ENCODE measurements at places on chromosomes 12 and 14. TPM values are rescaled to one million over a fixed set of nuclear protein-coding genes. Genes with fewer than 3 reads are reported as not detected.

- no peaks in the 10 kb centered on the region for H3K27me3 ChIP-seq
- no peaks in the 10 kb centered on the region for H3K4me1 ChIP-seq
- no peaks in the 10 kb centered on the region for H3K36me3 ChIP-seq
- DNase-seq, result no peak
These were observed 164.2 kb upstream of the CLEC14A start for GRCh38 chr14:38420048-38420447.

- H3K4me1 ChIP-seq, result no peaks in the 10 kb centered on the region
- peaks cover 37% of the 10 kb centered on the region for H3K36me3 ChIP-seq
- no peaks in the 10 kb centered on the region for H3K27me3 ChIP-seq
- no peak overlapping the region for H3K4me3 ChIP-seq
- H3K27ac ChIP-seq, result no peak overlapping the region
These were observed 60.9 kb downstream of the NUBPL start for GRCh38 chr14:31622060-31622459.

DNA sequence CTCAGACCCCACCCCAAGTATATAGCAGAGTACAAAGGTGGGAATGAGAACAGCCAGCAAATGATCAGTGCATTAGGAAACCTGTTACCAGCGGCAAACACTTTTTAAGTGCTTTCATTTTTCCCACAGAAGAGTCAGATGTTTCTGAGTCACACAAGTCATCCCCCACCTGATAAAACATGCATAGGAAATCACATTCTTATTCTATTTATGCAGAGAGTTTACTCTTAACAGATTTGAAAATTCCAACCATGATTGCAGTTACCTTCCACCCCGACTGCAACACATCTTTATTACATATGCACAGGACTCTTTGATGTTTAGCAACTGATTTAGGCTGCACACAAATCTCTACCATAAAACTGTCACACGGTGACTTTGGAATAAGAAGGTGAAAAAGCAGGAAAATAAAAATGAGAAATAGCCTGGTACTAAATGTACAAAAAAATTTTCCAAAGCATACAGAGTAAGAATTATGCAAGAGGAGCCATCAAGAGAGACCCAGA is 236.4 kb downstream of the PAWR start:
- H3K4me3 ChIP-seq, result no peak overlapping the region
- H3K4me1 ChIP-seq, result peaks cover 13% of the 10 kb centered on the region
- DNase-seq, result no peak
- H3K27ac ChIP-seq, result no peak overlapping the region
- no peaks in the 10 kb centered on the region for H3K36me3 ChIP-seq

DNA sequence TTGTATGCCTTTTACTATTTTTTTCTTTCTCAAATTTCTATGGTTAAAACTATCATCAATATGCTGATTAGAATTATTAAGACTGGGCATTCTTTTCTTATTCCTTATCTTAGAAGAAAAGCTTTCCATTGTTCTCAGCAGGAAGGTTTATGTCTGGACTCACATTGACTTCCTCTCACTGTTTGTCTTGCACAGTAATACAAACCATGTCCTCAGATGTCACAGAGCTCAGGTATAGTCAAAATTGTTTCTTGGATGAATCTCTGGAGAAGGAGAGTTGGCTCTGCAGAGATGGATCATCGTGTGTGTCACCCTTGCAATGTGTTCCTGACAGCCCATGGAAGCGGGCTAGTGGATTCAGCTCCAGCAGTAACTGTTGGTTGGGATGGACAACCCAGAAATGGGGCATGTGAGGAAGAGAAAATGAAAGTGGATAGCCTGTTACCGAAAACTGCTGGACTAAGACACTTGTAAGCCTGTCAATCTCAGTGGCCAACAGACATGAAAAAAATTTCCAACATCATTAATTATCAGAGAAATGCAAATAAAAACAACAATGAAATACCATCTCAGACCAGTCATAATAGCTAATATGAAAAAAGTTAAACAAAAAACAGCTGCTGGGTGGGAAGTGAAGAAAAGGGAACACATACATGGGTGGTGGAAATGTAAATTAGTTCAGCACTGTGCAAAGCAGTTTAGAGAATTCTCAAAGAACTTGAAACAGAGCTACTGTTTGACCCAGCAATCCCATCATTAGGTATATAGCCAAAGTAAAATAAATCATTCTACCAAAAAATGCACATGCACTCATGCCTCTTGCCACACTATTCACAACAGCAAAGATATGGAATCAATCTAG is 967.8 kb downstream of the TMEM121 start:
- no peak for DNase-seq
- H3K27me3 ChIP-seq, result no peaks in the 10 kb centered on the region

OR4K1 gene
- total RNA-seq, result not detected

- H3K4me1 ChIP-seq, result peaks cover 2% of the 10 kb centered on the region
- no peaks in the 10 kb centered on the region for H3K36me3 ChIP-seq
- H3K27ac ChIP-seq, result no peak overlapping the region
- H3K27me3 ChIP-seq, result peaks cover 57% of the 10 kb centered on the region
- DNase-seq, result peak; percentile 84
- H3K4me3 ChIP-seq, result peak overlapping the region; percentile 88
These were observed 2.7 kb downstream of the PTHLH start for GRCh38 chr12:27969624-27970400.

- no peak overlapping the region for H3K4me3 ChIP-seq
- no peaks in the 10 kb centered on the region for H3K4me1 ChIP-seq
- H3K27me3 ChIP-seq, result no peaks in the 10 kb centered on the region
- DNase-seq, result no peak
- H3K27ac ChIP-seq, result no peak overlapping the region
These were observed 4.4 kb upstream of the GPD1 start for GRCh38 chr12:50099302-50100008.

GRCh38 chr14:101851736-101852405 is 90.4 kb downstream of the PPP2R5C start:
- H3K27ac ChIP-seq, result no peak overlapping the region
- no peaks in the 10 kb centered on the region for H3K36me3 ChIP-seq
- no peaks in the 10 kb centered on the region for H3K4me1 ChIP-seq
- H3K27me3 ChIP-seq, result no peaks in the 10 kb centered on the region
- no peak for DNase-seq

GRCh38 chr12:93593843-93594242 is 21.4 kb downstream of the SOCS2 start:
- no peak overlapping the region for H3K27ac ChIP-seq
- no peaks in the 10 kb centered on the region for H3K4me1 ChIP-seq
- no peaks in the 10 kb centered on the region for H3K27me3 ChIP-seq
- no peak overlapping the region for H3K4me3 ChIP-seq
- no peaks in the 10 kb centered on the region for H3K36me3 ChIP-seq

DNA sequence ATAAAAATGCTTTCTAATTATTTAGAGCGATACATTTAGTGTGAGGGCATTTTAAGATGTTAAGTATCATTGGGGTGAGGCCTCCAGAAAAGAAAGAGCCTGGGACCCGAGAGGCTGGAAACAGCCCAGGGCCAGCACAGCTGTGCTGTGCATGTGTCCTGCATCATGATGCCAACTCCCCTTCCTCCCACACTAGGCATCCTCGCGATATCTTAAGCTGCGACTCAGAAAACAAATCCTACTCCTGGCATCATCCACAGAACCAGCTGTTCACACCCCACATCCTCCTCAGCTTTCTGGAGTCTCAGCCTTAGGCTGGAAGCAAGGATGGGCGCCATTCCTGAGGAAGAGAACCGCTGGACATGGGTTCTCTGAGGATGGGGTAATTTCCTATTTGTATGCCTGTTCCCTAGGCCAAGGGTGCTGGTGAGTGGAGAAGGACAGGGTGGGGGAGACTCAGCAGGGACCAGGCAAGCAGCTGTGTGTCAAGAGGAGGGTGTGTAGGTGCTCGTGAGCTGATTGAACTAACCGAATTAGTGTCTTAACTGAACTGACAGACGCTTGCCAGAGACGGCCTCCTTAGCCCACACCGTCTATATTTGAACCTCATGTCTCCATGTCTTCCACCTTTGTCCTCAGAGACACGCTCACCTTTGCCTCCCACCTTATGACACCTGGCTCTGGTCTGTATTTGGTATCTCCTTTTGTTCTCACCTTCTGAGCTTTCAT is 15.6 kb upstream of the MCRS1 start:
- DNase-seq, result no peak
- H3K4me1 ChIP-seq, result no peaks in the 10 kb centered on the region
- H3K27me3 ChIP-seq, result no peaks in the 10 kb centered on the region

GRCh38 chr12:42192686-42193085 is 45.4 kb downstream of the YAF2 start:
- no peak overlapping the region for H3K4me3 ChIP-seq
- DNase-seq, result no peak
- H3K27me3 ChIP-seq, result no peaks in the 10 kb centered on the region
- H3K36me3 ChIP-seq, result no peaks in the 10 kb centered on the region
- no peaks in the 10 kb centered on the region for H3K4me1 ChIP-seq

RERGL gene
- total RNA-seq, result not detected

DNA sequence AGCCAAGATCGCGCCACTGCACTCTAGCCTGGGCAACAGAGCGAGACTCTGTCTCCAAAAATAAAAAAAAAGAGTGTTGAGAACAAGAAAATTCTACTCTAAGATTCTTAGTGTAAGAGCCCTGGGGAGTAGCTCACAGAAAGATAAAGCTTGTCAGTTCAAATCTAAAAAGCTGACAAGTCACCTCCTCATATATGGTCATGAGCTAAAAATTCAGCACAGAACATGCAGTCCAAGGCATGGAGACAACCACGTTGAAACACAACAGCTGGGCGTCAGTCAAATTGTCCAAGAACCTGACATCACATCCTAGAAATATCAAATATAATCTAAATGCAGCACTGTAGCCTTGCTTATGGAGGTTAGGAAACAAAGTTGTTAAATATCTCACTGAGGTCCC is 47.8 kb downstream of the CLIP1 start:
- H3K36me3 ChIP-seq, result peaks cover 8% of the 10 kb centered on the region
- H3K27me3 ChIP-seq, result no peaks in the 10 kb centered on the region
- H3K4me3 ChIP-seq, result no peak overlapping the region
- H3K4me1 ChIP-seq, result no peaks in the 10 kb centered on the region
- no peak overlapping the region for H3K27ac ChIP-seq

TFCP2 gene
- total RNA-seq, result 27.1 TPM

- no peak overlapping the region for H3K27ac ChIP-seq
- no peak for DNase-seq
- no peaks in the 10 kb centered on the region for H3K36me3 ChIP-seq
These were observed 401.0 kb downstream of the BTG1 start for GRCh38 chr12:91744597-91744996.

DNA sequence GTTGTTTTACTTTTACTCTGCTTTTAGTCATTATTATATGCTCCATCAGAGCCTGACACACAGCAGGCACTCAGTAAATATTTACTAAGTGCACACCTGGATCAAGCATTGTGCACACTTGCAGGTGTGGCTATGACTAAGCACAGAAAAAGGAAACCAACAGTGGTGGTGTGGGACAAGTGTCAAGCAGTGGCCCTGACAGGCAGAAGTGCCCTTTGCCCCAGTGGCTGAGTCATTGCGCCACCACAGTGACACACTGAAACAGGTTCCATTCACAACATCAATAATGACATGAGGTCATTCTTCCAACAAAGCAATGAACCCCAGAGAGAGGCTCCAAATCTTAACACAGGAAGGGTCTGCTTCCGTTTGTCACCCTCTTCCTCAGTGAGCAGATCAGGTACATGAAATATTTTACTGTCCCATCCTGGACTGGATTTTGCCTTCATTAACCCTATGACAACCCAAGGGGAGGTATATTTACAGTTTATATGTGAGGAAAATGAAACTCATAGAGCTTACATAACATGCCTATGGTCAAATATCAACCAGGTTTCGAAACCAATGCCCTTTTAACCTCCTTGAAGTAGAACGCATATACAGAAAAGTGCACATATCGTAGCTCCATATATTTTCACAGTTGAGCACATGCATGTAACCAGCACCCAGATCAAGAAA is 82.6 kb upstream of the GTF2A1 start:
- no peak overlapping the region for H3K27ac ChIP-seq
- DNase-seq, result no peak
- no peaks in the 10 kb centered on the region for H3K27me3 ChIP-seq
- peaks cover 4% of the 10 kb centered on the region for H3K4me1 ChIP-seq

FAM234B gene
- total RNA-seq, result 20.8 TPM

- no peaks in the 10 kb centered on the region for H3K4me1 ChIP-seq
- no peak overlapping the region for H3K27ac ChIP-seq
- H3K36me3 ChIP-seq, result peaks cover 5% of the 10 kb centered on the region
- H3K4me3 ChIP-seq, result no peak overlapping the region
- H3K27me3 ChIP-seq, result no peaks in the 10 kb centered on the region
- DNase-seq, result no peak
These were observed 19.8 kb downstream of the GALNT4 start for GRCh38 chr12:89504560-89505346.

OASL gene
- not detected for total RNA-seq

GRCh38 chr14:68271913-68272391 is 452.4 kb downstream of the RAD51B start:
- H3K27ac ChIP-seq, result no peak overlapping the region
- H3K36me3 ChIP-seq, result no peaks in the 10 kb centered on the region
- H3K4me3 ChIP-seq, result no peak overlapping the region
- no peaks in the 10 kb centered on the region for H3K4me1 ChIP-seq
- DNase-seq, result no peak

DNA sequence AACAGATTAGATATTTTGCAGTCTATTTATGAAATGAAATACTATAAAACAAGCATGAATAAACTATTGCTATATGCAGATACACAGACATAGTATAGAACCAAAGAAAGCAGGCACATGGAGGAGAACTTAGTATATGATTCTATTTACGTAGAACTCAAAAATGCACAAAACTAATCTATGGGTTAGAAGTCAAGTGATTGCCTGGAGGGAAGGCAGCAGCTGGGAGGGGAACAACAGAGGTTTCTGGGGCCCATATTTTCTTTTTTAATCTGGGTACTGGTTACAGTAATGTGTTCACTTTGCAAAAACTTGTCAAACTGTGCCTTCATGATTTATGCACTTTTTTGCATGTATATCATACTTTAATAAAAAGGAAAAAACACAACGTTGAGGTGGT is 202.0 kb downstream of the BCAT1 start:
- no peak overlapping the region for H3K27ac ChIP-seq
- peaks cover 18% of the 10 kb centered on the region for H3K4me1 ChIP-seq
- no peaks in the 10 kb centered on the region for H3K36me3 ChIP-seq
- no peak overlapping the region for H3K4me3 ChIP-seq

GRCh38 chr14:95314609-95315008 is 5.1 kb downstream of the CLMN start:
- no peak overlapping the region for H3K4me3 ChIP-seq
- H3K36me3 ChIP-seq, result peaks cover 2% of the 10 kb centered on the region
- H3K27me3 ChIP-seq, result peaks cover 5% of the 10 kb centered on the region

DNA sequence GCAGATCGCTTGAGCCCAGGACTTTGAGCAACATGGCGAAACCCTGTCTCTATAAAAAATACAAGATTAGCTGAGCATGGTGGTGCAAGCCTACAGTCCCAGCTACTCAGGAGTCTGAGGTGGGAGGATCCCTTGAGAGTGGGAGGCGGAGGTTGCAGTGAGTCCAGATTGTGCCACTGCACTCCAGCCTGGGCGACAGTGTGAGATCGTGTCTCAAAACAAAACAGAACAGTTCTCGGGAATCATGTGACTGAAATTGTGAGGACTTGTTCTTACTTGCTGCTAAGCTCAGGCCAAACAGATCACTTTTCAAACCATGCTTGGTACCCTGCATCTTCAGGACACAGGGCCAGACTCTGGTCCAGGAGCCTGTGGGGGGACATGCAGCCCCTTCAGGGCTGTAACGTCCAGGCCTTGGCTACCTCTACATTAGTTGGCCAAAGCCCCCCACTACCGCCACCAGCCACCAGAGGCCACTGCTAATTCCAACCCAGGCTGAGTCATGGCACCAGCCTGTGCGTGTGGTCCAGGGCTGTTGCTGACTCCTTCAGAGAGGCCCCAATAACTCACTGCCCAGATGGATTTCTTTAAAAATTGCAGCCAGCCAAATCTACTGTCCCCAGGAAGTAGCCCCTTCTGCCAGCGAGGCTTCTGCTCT is 33.4 kb upstream of the SYNDIG1L start:
- peak; percentile 76 for DNase-seq
- H3K4me1 ChIP-seq, result no peaks in the 10 kb centered on the region
- H3K27me3 ChIP-seq, result no peaks in the 10 kb centered on the region
- H3K4me3 ChIP-seq, result no peak overlapping the region
